Spleen (tissue), 13 donors: ENCODE measurements at places on chromosomes 1 and 21.

DNA sequence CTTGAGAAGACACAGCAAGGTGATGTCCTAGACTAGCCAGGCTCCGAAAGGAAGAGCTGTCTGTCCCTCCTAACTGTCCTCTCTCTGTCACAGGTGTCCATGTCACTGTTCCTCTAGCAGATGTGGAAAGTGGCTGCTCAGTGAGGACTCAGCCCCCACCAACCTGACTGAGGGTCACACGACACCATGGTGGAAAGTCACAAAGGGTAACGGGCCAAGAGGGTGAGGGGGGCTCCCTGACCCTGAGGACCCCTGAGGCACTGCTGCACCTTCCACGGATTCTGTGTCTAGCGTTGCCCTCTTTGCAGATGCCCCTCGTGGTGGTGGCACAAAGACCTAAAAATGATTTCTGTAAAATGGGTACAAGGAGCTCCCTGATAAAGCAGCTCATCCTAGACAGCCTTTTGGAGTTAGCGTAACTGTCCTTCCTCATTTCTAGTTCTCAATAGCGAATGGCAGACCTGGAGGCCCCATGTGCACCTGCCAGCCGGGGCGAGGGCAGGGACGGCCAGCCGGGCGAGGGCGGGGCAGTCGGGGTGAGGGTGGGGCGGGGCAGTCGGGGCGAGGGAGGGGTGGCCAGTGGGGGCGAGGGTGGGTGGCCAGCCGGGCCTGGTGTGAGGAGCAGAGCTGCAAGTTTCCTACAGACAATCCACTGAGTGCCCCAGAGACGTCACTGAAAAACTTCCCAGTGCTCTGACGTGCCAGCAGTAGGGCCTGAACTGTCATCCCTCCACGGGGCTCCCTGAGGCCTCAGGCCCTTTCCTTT lies 23.4 kb downstream of the POFUT2 start:
- H3K4me3 ChIP-seq = no peak overlapping the region
- no peaks in the 10 kb centered on the region for H3K27me3 ChIP-seq
- H3K36me3 ChIP-seq = peaks cover 41% of the 10 kb centered on the region
- peak; percentile 20 for DNase-seq
- no peak overlapping the region for H3K27ac ChIP-seq

- DNase-seq = no peak
- no peaks in the 10 kb centered on the region for H3K36me3 ChIP-seq
- H3K27ac ChIP-seq = no peak overlapping the region
- H3K4me3 ChIP-seq = no peak overlapping the region
Observed at GRCh38 chr1:181169281-181169865, 80.9 kb downstream of the IER5 start.

GRCh38 chr21:38170283-38170682 lies 86.5 kb upstream of the KCNJ15 start:
- H3K27me3 ChIP-seq = no peaks in the 10 kb centered on the region
- no peak overlapping the region for H3K27ac ChIP-seq
- peaks cover 8% of the 10 kb centered on the region for H3K4me1 ChIP-seq
- no peaks in the 10 kb centered on the region for H3K36me3 ChIP-seq
- no peak overlapping the region for H3K4me3 ChIP-seq
- DNase-seq = no peak

DNA sequence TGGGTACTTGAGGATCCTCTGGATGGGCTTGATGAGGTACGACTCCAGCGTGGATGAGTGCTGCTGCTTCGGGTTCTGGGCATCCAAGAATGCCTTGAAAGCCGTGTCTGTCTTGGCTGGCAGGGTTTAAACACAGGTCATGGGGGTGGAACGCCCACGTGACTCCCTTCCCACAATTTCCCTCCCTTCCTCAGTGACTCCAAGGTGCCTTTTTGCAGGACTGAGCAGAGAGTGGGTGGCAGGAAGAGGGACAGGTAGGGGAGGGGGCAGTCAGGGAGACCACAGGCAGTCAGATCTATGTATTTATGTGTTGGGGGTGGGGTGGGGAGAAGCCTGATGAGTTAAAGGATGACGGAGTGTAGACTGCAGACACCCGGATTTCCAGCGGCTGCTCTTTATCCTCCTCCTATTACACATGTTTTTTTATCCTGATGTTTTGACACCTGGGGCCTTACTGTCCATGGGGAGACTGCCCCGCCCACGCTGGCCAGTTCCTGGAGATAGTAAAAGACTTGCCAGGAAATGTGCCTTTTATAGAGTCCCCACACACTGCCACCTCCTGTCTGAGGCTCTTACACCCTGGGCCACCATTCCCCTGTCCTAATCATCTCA lies 103.2 kb upstream of the KRTAP19-8 start:
- H3K27ac ChIP-seq = no peak overlapping the region
- no peaks in the 10 kb centered on the region for H3K36me3 ChIP-seq
- no peak overlapping the region for H3K4me3 ChIP-seq
- no peaks in the 10 kb centered on the region for H3K27me3 ChIP-seq

DNA sequence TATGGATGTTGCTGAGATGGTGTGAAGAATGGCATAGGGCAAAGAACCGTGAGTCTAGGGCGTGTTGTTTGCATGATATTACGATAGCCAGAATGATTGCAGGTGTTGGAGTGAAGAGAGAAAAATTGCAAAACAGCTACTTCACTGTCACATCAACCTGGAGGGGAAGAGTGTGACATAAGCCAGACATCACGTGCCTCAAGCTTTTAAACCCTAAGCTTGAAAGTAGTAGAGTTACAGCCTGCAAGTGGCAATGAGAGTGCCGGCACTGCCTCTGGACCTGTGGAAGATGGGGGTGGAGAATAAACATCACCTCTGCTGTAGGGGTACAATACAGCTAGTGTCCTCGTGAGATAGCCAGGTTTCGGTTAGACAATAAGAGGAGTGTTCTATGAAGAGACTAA lies 11.1 kb downstream of the EEIG2 start:
- no peak overlapping the region for H3K4me3 ChIP-seq
- DNase-seq = no peak
- H3K4me1 ChIP-seq = peaks cover 26% of the 10 kb centered on the region
- H3K36me3 ChIP-seq = no peaks in the 10 kb centered on the region

DNA sequence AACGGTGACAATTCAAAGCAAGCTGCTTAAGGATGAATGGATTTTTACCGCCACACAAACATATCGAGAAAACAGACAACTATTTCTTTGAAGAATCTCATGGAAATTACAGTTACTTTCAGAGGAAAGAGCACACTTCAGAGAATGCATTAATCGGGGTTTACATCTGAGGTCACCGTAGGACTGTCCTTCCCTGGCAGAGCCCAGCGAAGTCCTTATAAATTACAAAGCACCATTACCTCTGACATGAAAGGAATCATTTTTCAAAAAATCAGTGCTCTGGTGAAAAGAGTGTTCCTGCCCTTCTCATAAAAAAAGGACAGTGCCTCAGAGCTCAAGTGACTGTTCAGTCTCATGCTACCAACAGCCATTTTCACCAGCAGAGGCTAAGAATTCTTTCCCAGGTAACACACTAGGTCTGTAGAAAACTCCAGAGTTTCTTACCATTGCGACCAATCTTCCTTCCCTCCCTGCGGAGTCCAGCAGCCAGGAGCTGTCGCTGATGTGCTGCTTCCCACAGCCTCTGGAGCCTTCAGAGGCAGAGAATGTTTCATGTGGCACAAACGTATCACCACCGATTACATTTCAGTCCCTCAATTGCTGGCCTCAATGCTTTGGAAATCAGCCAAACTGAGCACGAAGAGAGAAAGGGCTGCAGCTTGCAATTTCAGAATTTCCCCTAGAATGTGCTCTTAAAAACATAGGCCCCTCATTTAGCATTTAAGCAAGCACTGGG lies 75.4 kb downstream of the PLD5 start:
- H3K4me3 ChIP-seq = no peak overlapping the region
- H3K4me1 ChIP-seq = no peaks in the 10 kb centered on the region
- no peak for DNase-seq
- H3K27ac ChIP-seq = no peak overlapping the region
- H3K36me3 ChIP-seq = no peaks in the 10 kb centered on the region
- peaks cover 10% of the 10 kb centered on the region for H3K27me3 ChIP-seq

DNA sequence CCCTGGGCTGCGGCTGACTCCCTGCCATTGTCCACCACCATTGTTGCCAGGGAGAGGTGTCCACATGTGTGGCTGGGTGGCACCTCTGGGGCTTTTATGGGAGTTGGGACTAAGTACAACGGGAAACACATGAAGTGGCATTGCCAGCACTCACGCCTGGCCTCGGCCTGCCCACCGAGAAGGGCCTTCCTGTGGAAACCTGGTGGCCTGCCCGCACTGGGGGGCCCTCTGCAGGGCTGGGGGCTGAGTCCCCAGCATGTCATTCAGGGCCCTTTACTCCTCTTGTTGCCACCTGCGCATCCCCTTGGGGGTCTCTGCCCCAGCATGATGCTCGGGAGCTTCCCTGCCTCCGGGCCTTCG lies 35.5 kb upstream of the RUNX3 start:
- peak overlapping the region; percentile 78 for H3K27ac ChIP-seq
- no peaks in the 10 kb centered on the region for H3K36me3 ChIP-seq
- H3K4me1 ChIP-seq = peaks cover 43% of the 10 kb centered on the region
- no peak overlapping the region for H3K4me3 ChIP-seq

GRCh38 chr1:9890224-9890731 lies 19.8 kb downstream of the CTNNBIP1 start:
- peaks cover 7% of the 10 kb centered on the region for H3K4me1 ChIP-seq
- no peaks in the 10 kb centered on the region for H3K36me3 ChIP-seq
- no peak overlapping the region for H3K4me3 ChIP-seq
- H3K27me3 ChIP-seq = no peaks in the 10 kb centered on the region
- no peak for DNase-seq
- no peak overlapping the region for H3K27ac ChIP-seq

- peaks cover 22% of the 10 kb centered on the region for H3K36me3 ChIP-seq
- no peak overlapping the region for H3K4me3 ChIP-seq
- no peak overlapping the region for H3K27ac ChIP-seq
- no peaks in the 10 kb centered on the region for H3K27me3 ChIP-seq
Observed at GRCh38 chr21:34100337-34100736, 27.0 kb downstream of the MRPS6 start.

DNA sequence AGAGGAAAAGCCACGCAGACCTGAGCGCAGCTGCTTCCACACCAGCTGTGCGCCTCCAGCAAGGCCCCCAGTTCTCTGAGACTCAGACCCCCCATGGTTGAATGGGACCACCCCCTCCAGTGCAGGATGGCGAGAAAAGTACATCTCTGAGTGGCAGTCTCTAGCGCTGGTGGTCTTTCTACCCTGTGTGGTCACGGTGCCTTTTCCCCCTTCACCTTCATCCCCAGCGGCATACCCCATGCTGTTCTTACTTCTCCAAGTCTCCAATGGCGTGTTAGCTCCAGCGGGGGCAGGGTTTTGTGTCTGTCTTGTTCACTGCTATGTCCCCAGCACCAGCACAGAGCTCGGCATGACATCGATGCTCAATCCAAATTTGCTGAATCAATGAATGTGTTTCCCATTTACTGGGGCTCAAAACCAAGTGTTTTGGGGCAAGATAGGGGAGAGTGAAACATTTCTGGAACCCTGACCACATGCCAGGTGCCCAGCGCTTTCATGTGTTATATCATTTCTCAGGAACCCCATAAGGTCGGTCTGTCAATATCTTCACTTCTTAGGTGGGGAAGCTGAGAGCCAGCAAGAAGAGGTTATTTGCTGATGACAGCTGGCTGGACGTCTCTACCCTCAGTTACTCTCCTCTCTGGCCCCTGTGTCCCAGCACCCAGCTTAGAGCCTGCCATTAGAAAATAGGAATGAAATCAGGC lies 959 bp upstream of the SDC3 start:
- peaks cover 70% of the 10 kb centered on the region for H3K4me1 ChIP-seq
- no peaks in the 10 kb centered on the region for H3K36me3 ChIP-seq
- DNase-seq = no peak

DNA sequence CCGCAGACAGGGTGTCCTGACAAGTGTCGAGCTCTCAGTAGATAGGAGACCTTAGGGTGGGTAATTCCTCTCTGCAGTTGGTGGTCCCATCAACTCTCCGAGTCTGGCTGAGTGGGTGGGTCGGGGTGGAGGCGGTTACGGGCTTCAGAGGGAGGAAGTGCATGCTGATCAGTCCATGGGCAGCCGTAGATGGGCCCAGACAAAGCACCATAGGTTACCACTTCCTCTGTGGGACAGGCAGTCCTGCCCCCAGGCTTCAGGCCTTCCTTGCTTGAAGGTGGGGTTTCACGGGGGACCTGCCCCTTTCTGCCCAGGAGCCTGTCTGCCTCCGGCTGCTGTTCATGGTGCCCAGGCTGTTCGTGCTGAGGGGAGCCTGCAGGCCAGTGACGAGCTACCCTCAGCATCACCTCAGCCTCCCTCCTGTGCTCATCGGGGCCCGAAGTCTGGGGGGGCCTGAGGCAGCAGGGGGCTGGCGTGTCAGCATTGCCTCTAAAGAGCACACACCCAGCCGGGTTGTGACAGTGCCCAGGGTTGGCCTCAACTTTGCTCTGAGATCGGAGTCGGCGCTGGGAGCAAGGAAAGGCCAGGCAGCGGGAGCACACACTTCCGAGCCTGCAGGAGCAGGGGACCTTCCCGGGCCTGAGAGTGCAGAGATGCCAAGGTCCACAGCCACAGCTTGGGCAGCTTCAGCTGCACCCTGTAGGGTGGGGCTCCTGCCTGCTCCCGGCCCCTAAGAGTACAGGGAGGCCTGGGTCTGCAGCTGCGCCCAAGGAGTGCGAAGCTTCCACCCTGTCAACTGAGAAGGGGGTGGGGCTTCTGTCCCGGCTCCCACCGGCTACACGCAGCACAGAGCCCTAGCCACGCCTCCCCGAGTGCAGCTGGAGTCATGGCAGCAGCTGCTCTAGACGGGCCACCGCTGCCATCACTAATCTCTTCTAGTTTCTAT lies 225.4 kb upstream of the NRIP1 start:
- no peaks in the 10 kb centered on the region for H3K4me1 ChIP-seq
- no peaks in the 10 kb centered on the region for H3K27me3 ChIP-seq
- peak; percentile 76 for DNase-seq
- no peak overlapping the region for H3K4me3 ChIP-seq
- H3K27ac ChIP-seq = no peak overlapping the region
- H3K36me3 ChIP-seq = no peaks in the 10 kb centered on the region

- H3K4me1 ChIP-seq = peaks cover 34% of the 10 kb centered on the region
- H3K36me3 ChIP-seq = no peaks in the 10 kb centered on the region
- no peak overlapping the region for H3K27ac ChIP-seq
- H3K4me3 ChIP-seq = no peak overlapping the region
Observed at GRCh38 chr1:174743654-174744561, 255.8 kb upstream of the CACYBP start.

- peaks cover 60% of the 10 kb centered on the region for H3K36me3 ChIP-seq
- H3K27me3 ChIP-seq = no peaks in the 10 kb centered on the region
- no peaks in the 10 kb centered on the region for H3K4me1 ChIP-seq
- no peak overlapping the region for H3K27ac ChIP-seq
- peak; percentile 6 for DNase-seq
Observed at GRCh38 chr1:43436371-43436770, 17.4 kb downstream of the HYI start.

- H3K27ac ChIP-seq = no peak overlapping the region
- no peaks in the 10 kb centered on the region for H3K36me3 ChIP-seq
- no peak for DNase-seq
- no peaks in the 10 kb centered on the region for H3K27me3 ChIP-seq
- no peak overlapping the region for H3K4me3 ChIP-seq
Observed at GRCh38 chr1:162252214-162252613, 124.4 kb downstream of the SPATA46 start.
